Stimulated activated CD8-positive, alpha-beta memory T cell treated with anti-CD3 and anti-CD28 coated beads, Interleukin-7, amount 100 ng/mL, for 48 hours (primary cell): ENCODE measurements at places on chromosomes 5 and 9.
A peak's percentile ranks its signal among the peaks of the same experiment; 100 is the strongest.

DNA sequence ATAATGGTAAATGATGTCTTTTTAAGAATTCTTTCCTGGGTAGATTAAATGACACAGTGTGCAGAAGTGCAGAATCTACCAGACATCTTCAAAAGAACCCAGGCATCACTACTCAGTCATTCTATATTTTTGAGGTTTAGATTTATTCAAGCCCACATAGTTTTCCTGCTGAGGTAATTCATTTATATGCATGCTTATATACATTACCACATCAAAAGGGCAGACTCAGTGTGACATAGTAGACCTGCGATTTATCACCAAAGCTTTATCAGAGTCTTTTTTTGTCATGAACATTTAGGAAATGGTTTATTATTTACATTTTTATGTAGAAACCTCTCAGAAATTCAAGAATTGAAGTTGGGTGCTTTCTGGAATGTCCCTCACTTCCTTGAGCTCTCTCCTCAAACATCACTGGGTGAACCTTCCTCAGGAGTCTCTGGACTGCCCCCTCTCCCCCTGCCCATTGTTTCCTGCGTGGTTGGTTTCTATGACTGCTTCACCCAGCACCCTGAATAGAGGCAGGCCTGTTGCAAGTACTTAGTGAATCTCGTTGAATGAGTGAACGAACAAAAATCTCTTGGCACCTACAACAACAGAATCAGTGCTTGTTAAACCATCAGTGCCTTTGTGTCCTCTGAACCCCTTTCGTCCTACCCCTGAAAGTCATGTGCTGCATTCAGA, 42.5 kb downstream of the ADAMTS16 start:
- no peak for DNase-seq

- peak; percentile 76 for DNase-seq
Measured at GRCh38 chr5:62284946-62285891, 20.8 kb upstream of the KIF2A start.

GRCh38 chr5:51846015-51846414, 462.8 kb downstream of the ISL1 start:
- DNase-seq, result no peak

GRCh38 chr5:172482156-172483020, 28.1 kb upstream of the SH3PXD2B start:
- DNase-seq, result no peak

DNA sequence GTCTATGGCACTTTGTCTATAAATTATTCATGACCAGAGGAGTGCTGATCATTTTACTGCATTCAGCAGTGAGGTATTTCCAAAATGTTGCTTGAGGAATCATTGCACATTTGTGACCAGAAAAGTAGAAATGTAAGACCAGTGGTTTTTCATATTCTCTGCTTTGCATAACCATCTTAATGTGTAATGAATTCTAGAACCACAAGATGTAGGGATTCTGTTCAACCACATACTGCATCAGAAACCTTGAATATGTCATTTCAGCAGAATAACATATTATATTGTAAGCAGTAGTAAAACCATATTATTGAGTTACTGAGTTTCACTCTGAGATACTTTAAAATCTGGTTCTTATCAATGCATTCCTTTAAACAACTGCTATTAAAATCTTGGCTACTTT, 1243.4 kb downstream of the MAT2B start:
- no peak for DNase-seq

DNA sequence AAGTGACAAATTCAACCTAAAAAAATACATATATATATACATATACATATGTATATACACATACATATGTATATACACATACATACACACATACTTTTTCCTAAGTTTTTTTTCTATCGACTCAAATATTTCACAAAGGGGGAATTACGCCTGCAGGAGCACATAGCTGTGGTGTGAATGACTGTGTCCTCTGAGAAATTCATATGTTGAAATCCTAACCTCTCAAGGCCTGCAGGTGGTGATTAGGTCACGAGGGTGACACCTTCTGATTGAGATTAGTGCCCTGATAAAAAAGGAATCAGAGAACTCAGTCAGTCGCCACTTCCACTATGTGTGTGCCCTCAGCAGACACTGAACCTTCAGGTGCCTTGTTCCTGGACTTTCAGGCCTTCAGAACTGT, 248.7 kb downstream of the SEMA5A start:
- no peak for DNase-seq

- no peak for DNase-seq
Measured at GRCh38 chr9:89425921-89426383, 72.0 kb downstream of the SEMA4D start.

- no peak for DNase-seq
Measured at GRCh38 chr9:129319938-129320481, 141.9 kb upstream of the IER5L start.

DNA sequence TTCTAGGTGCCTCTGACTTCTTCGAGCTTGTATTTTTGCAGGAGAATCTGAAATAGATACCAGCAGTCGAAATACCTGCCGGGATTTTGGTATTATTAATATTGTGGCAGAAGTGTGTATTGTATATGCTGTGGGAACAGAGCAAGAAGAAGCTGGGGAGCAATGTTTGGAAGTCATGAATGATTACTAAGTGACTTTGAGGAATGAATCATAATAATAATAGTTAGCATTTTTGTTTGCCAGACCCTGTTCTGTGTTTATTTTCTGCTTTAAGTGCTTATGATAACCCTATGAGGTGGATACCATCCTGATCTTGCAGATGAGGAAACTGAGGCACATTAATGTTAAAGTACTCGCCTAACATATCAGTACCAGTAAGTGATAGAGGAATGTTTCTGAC, 32.4 kb downstream of the RAB24 start:
- DNase-seq, result no peak

GRCh38 chr5:142065273-142065672, 43.3 kb upstream of the NDFIP1 start:
- no peak for DNase-seq

DNA sequence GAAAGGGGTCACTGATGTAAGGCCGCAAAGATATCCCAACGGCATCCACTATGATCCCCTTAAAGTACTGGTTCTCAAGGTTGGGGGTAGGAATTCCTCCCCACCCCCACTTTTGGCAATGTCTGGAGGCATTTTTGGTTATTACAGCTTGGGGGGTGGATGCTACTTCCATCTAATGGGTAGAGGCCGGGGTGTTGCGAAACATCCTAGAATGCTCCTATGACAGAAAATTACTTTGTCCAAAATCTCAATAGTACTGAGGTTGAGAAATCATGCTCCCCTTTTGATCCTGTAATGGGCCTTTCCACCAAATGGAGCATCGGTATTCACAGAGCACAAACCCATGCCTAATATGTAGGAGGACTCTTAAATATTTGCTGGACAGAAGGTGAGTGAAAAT, 20.8 kb upstream of the TCERG1 start:
- no peak for DNase-seq

GRCh38 chr5:96610747-96611146, 51.4 kb upstream of the CAST start:
- DNase-seq, result no peak

DNA sequence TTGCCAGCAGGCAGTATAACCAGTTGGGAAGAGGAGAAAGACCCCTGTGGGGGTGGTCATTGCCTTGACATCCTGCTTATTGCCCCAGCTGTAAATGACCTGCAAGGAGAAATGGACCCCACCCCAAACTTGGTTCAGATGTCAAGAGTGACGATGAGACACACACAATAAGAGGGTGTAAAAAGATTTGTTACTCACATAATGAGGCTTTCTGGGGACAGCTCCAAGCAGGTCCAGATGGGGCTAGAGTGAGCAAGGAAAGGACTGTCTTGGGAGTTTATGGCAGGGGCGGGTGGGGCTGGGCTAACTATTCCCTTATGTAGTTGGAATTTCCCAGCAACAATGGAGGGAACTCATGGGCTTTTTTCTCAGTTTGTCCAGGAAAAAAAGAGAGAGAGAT, 24.1 kb downstream of the ZNF484 start:
- DNase-seq, result no peak

GRCh38 chr5:112346411-112347044, 72.5 kb downstream of the EPB41L4A start:
- no peak for DNase-seq

- no peak for DNase-seq
Measured at GRCh38 chr5:133249593-133249992, 197.8 kb downstream of the HSPA4 start.

- no peak for DNase-seq
Measured at GRCh38 chr5:117246424-117246823, 671.8 kb upstream of the SEMA6A start.

DNA sequence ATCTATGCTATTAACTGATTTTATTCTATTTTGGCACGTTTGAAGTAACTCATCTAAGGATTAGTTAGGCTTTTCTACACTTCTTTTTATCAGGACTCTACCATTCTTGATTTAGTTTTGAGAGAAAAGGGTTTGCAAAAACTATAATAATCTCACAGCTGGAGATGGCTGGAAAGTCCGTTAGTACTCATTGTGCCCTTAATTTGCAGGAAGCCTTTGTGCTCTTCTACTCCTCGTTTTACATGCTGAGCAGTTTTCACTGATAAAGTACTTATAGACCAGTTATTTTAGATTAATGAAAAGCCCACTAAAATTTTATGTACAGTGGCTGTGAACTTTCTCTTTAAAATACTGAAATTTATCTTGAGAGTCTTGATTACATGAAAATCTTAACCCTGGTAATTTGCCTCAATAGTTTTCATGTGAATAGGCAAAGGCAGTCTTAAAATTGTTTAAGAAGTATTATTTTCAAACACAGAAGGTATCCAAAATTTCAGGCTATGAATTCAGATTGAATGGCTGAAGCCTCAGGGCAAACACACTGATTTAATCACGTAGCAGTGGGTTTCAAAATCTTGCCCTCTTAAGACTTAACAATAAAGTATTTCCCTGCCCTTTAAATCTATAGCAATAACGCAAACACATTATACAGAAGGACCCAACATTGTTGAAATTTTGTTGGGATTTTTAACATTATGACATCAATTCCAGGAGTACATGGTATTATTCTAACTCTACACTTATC, 18.6 kb downstream of the MLLT3 start:
- DNase-seq, result no peak

DNA sequence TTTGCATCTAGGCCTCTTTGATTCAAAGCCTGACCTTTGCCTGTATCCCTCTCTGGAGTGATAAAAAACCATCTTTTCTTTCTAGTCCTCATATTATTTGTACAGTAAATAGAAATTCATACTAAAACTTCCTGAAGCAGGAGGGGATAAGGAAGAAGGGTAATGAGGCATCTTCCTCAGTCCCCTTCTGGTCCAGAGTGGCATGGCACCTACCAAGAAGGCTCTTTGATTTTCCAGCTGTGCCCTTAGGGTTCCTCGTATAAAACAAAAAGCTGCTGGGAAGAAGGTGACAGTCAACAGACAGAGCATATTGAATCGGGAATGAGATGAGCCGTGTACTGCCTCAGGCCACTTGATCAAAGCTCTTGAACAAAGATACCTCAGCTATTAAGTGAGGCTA, 71.9 kb upstream of the SPDL1 start:
- DNase-seq, result no peak

- DNase-seq, result no peak
Measured at GRCh38 chr5:55816342-55816741, 34.8 kb upstream of the IL31RA start.

DNA sequence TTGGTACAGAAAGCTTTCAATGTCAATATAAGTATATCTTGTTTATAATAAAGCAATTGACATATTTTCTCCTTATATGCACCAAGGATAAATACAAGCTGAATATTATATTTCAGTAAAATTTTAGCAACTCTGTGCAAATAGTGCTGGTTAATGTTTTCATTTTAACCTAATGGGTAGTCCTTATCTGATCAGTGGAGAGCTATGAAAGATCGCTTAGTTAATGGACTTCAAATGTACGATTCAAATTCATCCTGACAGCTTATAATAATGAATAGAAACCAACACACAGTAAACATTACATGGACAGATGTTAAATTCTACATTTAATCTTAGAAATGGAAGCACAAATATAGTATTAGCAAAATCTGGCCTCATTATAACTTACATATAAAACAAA, 1495.2 kb upstream of the C9orf72 start:
- no peak for DNase-seq

- DNase-seq, result no peak
Measured at GRCh38 chr5:140245341-140245740, 57.6 kb downstream of the PFDN1 start.

- no peak for DNase-seq
Measured at GRCh38 chr9:110928599-110928998, 109.7 kb downstream of the LPAR1 start.

DNA sequence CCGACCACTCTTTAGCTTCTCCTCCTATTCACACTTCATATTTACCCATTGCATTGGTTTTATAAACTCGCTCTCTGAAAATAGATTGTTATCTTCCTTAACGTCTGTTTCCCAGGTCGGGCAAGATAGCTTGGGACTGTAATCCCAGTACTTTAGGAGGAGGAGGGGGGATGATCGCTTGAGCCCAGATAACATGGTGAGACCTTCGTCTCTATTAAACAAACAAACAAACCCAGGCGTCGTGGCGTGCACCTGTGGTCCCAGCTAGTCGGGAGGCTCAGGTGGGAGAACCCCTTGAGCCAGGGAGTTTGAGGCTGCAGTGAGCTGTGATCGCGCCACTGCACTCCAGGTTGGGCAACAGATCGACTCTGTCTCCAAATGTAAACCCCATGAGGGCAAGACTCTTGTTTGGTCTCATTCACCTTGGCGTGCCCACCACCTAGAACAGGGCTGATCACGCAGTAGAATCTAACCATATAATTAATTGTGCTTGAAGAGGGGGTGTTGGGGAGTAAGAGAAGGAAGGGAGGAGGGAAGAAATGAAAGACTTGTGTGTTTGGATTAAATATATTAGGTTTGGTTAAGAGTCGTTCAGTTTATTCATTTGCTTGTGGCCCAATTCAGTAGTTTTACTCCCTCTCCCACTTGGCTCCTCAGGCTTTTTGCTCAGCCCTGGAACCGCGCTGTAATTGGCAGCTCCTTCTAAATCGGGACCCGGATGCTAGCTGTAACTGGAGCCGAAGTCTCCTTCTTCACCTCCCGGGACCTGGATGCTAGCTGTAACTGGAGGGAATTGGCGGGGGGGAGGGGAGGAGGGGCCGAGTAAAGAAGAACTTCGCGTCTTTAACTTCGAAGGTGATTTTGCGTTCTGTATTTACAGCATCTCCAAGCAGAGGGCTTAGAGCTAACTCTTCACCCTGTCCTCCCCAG, 24.9 kb downstream of the CDKN2A start:
- DNase-seq, result no peak

DNA sequence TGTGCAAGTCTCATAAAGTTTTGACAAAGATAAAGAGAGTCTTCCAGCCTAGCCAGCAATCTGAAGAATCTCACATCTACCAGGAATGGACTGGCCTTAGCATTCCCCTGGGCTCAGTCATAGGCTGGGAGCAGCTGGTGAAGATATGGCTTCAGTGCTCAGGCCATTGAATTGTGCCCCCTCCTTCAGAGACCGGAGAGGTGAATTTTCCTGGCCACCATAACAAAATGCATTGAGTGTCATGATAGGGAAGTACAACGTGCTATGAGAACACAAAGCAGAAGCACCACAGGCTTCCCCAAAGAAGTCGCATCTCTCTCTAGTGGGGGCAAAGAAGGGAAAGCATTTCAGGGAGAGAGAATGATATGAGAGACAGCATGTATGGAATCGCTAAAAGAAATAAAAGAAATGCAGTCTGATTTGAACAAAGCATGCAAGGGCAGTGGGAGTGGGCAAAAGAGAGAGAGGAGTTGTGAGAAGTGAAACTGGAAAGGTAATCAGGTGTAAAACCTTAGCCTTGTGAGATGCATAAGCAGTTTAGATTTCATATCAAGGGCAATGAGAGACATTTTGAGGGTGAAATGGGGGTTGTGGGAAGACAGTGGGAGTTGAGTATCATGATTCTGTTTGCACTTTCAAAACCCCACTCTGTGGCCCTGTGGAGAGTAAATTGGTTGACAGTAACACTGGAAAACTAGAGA, 57.1 kb upstream of the NMUR2 start:
- DNase-seq, result no peak
